ENCODE measurements at places on chromosomes 11 and 22.

DNA sequence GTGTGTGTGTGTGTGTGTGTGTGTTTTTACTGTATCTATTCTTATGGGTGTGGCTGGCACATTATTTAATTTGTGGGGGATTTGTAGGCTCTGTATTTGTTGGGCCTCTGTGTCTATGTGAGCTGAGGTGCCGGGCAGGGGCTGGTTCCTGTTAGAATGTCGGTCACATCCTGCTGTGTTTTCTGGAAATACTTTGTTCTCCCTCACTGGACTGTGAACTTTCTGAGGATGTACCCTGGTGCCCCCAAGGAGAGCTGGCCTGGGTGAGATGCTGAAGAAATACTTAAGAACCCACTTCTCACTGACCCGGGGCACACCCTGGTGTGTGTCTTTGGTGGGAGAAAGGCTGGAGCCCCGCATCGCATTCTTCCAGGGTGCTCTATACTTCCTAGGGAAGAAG is 28.6 kb downstream of the KIAA1671 start:
- no peak for DNase-seq

DNA sequence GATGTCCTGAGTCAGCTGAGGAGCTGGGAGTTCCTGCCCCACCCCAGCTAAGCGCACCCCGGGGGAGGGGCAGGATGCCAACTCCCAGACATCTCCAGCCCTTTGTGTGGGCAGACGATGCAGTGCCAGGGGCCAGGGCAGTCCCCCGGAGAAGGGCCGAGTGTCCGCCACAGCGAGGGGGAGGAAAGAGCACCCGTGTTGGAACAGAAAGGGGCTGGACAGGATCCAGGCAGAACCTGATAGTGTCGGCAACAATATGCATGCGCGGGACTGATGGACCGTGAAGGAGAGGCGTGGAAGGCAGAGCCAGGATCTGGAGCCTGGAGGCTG is 1434.7 kb downstream of the BRD1 start:
- DNase-seq: no peak

GRCh38 chr11:101010899-101011298 is 118.7 kb downstream of the PGR start:
- no peak for DNase-seq

DNA sequence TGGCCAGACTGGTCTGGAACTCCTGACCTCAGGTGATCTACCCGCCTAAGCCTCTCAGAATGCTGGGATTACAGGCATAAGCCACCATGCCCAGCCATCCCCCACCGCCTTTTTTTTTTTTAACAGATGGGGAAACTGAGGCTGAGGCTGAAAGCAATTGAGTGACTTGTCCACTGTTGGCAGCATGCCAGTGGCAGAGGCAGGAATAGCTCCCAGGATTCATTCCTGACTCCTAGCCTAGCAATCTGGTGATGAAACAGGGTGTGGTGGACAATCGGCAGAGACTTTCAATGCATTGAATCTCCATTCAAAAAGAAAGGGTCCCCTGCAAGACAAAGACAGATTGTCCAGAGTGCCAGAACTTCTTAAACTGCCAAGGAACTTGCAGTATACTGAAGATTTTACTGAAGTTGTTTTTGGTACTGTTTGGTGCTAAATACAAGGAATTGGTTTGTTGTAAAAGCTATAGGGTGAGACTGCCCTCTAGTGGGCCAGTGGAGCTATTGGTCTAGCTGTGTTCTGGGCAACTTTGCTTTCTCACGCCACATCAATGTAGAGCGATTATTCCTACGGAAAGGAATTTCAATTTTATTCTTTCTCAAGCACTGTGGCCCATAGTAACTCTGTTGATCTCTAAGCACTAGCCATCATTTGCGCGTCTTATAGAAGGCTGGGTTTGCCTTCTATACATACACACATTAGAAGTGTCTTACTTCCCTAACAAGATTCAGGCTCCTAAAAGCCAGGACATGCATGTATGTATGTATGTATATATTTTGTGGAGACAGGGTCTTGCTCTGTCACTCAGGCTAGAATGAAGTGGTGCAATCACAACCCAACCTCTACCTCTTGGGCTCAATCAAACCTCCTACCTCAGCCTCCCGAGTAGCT is 21.0 kb downstream of the C22orf31 start:
- DNase-seq: peak; percentile 65

GRCh38 chr11:19555266-19555665 is 157.4 kb upstream of the NAV2 start:
- DNase-seq: no peak

GRCh38 chr11:71393283-71393682 is 54.9 kb downstream of the DHCR7 start:
- DNase-seq: no peak

DNA sequence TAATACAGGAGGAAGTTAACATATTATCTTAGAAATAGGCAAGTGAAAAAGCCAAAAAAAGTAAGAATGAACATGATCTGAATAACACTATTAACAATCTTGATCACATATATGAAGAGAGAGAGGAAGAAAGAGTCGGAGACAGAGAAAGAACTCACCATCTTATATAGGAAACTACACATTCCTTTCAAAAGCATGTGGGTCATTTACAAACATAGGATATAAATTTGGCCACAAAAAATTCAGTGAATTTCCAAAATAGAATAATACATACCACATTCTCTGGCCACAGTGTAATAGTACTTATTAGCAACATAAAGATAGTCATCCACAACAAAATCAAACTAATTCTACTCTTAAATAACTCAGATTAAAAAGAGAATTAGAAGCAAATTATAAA is 50.9 kb upstream of the ME3 start:
- DNase-seq: no peak

DNA sequence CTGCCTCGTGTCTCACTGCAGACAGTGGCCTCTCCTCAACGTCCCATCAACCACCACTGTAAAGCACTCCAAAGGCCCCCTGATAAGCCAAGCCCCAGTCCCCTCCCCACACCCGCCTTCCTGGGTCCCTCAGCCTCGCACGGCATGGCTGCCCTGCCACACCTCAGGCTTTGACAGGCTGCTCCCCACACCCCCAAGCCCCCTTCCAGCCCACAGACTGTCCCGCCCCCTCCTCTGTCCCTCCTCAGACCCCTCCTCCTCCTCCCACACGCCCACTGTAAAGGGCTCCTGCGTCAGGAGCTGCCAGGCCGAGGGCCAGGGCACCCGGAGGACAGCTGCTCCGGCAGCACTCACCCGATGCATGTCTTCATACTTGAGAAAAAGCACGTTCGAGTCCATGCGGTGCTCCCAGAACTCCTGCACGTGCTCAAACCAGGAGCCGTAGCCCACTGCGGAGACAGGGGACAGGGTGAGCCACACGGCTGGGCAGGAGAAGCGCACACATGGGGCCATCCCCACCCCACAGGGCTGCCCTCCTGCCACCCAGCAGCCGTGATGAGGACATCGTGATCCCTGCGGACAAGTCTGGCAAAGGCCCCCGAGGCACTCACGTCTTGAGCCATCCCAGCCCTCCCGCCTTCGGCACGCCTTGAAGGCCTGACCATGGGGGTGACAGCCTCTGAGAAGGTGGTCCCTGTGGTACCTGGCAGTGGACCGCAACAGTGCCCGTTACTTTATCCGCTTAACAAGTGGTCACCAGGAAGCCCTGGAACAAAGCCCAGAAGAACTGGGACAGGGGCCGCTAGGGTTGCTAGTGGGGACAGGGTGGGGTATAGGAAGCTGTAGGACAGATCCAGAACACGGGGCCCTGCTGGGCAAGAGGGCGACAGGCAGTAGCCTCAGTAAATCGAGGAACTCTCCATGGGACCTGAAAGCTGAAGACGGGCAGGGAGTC is 21.5 kb upstream of the EFCAB6 start:
- DNase-seq: no peak

- peak; percentile 86 for DNase-seq
Observed at GRCh38 chr11:102452461-102453301, at the start of gene TMEM123. TSS of gene TMEM123 (minus strand) at chr11:102452765. CDS start at chr11:102452623, 142 bp downstream.

DNA sequence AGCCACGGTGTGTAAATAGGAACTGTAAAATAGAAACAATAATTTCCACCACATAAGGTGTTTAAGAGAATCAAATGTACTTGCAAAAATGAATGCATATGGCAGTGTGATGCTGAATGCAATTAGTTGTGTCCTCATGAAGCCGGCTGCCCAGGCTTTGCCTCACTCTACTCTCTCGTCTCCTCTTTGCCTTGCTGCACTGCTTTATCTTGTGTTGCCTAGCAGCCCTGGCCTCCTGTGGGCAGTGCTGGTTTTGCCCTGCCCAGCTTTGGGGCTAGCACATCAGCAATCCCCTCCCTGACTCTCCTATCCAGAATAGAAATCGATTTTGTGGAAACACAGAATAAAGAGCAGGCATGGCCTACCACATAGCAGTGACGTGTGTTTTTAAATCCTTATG is 30.0 kb downstream of the LRRC32 start:
- DNase-seq: no peak

- DNase-seq: no peak
Observed at GRCh38 chr11:108635106-108635505, 29.8 kb upstream of the DDX10 start.

DNA sequence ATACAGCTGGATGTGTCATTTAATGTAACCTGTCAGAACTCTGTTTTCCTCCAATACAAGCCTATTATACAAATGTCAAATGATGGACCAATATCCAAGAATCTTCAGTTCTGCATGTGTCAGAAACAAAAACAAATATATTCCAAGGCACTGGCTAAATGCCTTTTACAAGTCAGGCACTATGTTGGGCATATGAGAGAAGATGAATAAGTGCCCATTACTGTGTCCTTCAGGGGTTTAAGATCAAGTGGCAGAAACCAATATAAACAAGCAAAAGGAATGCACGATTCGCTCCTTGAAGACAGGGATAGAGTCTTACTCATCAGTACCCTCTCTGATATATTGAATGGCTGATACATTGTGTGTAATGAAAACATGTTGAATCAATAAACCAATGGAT is 254.4 kb downstream of the TTC28 start:
- no peak for DNase-seq

DNA sequence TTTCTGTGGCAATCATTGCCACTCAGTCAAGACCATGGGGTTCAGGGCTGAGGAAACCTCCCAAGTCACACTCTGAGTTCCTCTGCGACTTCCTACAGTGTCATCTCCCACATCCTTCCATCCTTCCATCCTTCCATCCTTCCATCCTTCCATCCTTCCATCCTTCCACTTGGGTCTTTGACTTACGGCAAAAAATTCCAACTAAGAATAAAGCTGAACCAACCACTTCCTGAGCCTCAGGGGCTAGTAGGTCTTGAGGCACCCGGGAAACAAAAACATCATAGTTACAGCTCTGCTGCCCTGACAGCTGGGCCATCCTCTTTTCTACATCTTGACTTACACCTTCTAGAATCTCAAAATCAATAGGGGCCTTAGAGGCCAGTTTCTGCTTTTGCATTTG is 32.1 kb downstream of the EHF start:
- no peak for DNase-seq

GRCh38 chr22:19466126-19466716 is 12.8 kb downstream of the UFD1 start:
- DNase-seq: no peak

GRCh38 chr11:124740277-124740882 is 638 bp downstream of the NRGN start:
- DNase-seq: peak; percentile 48

GRCh38 chr22:41223535-41223934 is 17.2 kb downstream of the CHADL start:
- no peak for DNase-seq

DNA sequence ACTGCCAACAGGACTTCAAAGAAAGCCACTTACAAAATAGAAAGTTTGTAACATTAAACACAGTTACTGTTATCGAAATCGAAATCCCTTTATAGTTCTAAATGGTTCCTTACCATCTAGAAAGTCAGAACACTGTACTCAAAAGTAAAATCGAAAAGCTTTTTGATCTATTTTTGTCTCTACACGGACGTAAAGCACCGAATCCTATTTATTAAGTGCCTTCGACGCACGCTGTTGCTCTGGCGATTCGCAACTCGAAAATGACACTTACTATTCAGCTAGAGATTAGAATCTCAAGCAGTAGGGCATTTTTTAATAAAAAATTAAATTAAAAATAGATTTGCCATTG is 78.3 kb downstream of the LARGE1 start:
- DNase-seq: no peak

- no peak for DNase-seq
Observed at GRCh38 chr22:50076646-50077535, 8.3 kb downstream of the MLC1 start.

- no peak for DNase-seq
Observed at GRCh38 chr22:50307890-50308596, 597 bp upstream of the PLXNB2 start.

- DNase-seq: no peak
Observed at GRCh38 chr11:112016765-112017376, 8.3 kb upstream of the DLAT start.

- DNase-seq: no peak
Observed at GRCh38 chr11:69912911-69913451, 93.8 kb upstream of the FGF3 start.

DNA sequence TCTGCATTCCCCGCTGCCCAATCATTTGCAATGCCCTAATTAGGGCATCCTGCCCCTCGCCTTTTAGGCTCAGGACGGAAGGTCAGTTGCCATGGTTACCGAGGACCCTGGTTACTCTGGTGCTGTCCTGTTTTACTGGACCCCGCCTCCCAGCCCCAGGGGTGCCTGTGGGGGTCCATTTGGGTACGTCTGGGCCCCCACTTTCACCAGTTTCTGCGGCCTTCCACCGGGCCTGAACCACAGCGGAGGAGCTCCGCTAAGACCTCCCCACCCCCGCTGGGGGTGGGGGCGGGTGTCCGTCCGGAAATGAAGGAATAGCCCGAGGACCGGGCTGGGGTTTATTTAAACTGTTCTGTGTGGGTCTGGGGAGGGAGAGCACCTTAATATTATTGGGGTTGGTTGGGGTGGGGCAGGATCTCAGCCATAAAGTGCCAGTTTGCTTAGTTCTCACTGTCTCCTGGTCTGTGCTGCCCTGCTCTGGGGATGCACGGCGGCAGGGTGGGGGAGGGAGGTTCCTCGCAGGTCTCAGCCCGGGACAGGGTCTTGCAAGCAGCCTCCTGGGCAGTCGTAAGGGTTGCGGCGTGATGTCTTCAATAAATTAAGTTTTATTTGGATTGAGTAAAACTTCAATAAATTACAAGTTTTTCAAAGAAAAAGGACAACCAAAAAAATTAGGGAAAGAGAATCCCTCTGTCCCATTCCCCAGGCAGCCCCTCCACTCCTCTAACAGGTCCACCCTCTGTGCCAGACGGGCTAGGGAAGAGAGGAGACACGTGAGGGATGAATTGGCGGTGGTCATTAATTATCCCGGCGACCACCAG is 5.3 kb downstream of the PHOX2A start:
- DNase-seq: no peak

- no peak for DNase-seq
Observed at GRCh38 chr11:44351006-44351660, 41.2 kb upstream of the ALX4 start.

GRCh38 chr11:126465573-126466188 is 110.2 kb downstream of the ST3GAL4 start:
- peak; percentile 22 for DNase-seq

DNA sequence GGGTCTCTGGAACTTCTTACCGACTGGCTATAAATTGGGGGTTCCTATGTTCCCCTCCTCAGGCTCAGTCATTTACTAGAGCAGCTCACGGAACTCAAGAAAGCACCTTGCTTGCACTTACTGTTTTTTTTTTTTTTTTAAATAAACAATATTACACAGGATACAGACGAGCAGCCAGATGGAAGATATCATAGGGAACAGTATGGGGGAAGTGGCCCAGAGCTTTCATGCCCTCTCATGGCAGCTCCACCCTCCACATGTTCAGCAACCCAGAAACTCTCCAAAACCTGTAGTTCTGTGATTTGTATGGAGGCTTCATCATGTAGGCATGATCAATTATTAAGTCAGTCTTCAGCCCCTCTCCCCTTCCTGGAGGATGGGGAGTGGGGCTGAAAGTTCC is 7.5 kb downstream of the UVRAG start:
- DNase-seq: no peak
